ENCODE measurements at places on chromosomes 3 and 15.

GRCh38 chr15:89429023-89429422 is 67.4 kb downstream of the RHCG start:
- no peak for DNase-seq

GRCh38 chr3:16849795-16850194 is 35.0 kb upstream of the PLCL2 start:
- DNase-seq = no peak

DNA sequence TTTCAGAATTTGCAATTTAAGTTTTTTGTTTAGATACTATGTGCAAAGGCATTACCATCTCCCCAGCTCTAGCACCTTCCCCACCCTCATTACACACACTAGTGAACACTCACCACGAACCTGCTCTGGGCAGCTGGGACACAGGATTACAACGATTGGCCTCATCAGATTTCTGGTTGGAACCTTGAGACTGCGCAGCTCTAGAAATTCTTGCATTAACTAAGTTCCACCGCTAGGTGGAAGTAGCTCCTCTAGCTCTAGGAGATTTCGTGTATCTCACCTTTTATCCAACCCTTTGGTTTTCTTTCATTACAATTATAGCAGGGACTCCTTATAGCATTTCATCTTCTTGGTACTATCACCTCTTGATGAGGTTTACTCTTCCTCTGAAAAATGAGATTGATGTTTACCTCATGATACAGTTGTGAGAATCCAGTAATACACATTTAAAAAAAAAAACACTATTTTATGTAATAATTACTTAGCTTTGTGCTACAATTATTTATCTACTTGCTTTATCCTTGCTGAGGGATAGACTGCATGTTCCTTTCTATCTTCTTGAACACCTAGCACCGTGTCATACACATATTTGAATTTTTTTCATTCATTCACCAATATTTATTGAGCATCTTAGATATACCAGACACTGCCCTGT is 28.7 kb upstream of the PLOD2 start:
- DNase-seq = no peak

- DNase-seq = no peak
Measured at GRCh38 chr3:93994056-93994455, 14.1 kb downstream of the ARL13B start.

GRCh38 chr15:31974855-31975829 is 55.2 kb upstream of the CHRNA7 start:
- no peak for DNase-seq

Data from thoracic aorta (tissue), 2 donors.